ENCODE measurements at places on chromosomes 12 and 14.

DNA sequence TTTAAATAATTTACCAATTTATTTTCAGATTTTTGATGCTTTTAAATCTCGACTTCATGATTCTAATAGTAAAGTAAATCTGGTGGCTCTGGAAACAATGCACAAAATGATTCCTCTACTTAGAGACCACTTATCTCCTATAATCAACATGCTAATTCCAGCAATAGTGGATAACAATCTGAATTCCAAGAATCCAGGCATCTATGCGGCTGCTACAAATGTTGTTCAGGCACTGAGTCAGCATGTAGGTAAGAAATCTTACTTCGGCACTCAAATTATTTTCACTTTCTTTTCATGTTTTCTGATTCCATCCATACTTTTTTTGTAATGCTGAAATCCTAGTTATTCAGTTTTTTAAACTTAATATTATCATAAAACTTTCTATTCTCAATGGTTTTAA is 15.5 kb upstream of the PRPF39 start:
- no peak for DNase-seq

GRCh38 chr12:50549885-50550284 is 45.1 kb downstream of the DIP2B start:
- no peak overlapping the region for H3K27ac ChIP-seq
- peaks cover 29% of the 10 kb centered on the region for H3K4me1 ChIP-seq
- H3K36me3 ChIP-seq, result peaks cover 17% of the 10 kb centered on the region
- H3K27me3 ChIP-seq, result no peaks in the 10 kb centered on the region
- H3K4me3 ChIP-seq, result no peak overlapping the region

GRCh38 chr14:57153286-57153685 is 115.4 kb downstream of the EXOC5 start:
- DNase-seq, result no peak
- no peak overlapping the region for H3K27ac ChIP-seq
- H3K4me3 ChIP-seq, result no peak overlapping the region
- no peaks in the 10 kb centered on the region for H3K36me3 ChIP-seq

GRCh38 chr14:101878822-101879528 is 85.4 kb upstream of the DYNC1H1 start:
- peaks cover 15% of the 10 kb centered on the region for H3K36me3 ChIP-seq
- H3K4me3 ChIP-seq, result no peak overlapping the region

DNA sequence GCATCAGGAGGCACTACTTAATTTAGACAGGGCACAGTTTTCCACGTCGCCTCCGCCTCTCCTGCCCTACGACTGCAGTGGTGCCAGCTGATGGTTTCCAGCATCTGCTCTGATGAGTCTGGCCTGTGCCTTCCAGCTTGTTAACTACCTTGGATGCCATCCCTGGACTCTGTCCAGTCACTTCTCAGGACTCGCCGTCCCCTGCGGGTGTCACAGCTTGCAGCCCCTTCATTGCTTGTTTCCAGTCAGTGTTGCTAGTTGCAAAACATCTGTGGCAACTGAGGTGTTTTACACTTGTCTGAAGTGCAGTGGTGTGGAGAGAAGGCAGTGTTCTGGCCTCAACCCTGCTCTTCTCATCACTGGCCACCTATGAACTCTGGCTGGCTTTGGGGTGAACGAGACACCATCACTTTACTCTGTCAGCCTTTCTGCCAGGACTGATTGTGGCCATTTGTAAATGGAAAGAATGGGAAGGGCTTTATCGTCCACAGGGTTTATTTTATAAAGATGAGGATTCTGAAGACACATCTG is 8.3 kb downstream of the ADGRD1 start:
- DNase-seq, result no peak
- H3K4me1 ChIP-seq, result no peaks in the 10 kb centered on the region
- no peak overlapping the region for H3K27ac ChIP-seq
- H3K36me3 ChIP-seq, result no peaks in the 10 kb centered on the region
- peaks cover 11% of the 10 kb centered on the region for H3K27me3 ChIP-seq

GRCh38 chr14:27916326-27916725 is 850.3 kb upstream of the FOXG1 start:
- H3K4me1 ChIP-seq, result no peaks in the 10 kb centered on the region
- no peaks in the 10 kb centered on the region for H3K36me3 ChIP-seq
- DNase-seq, result no peak
- no peak overlapping the region for H3K4me3 ChIP-seq
- H3K27ac ChIP-seq, result no peak overlapping the region

GRCh38 chr12:92546635-92547348 is 156.0 kb upstream of the PLEKHG7 start:
- H3K27ac ChIP-seq, result peak overlapping the region; percentile 12
- DNase-seq, result no peak
- no peaks in the 10 kb centered on the region for H3K27me3 ChIP-seq
- no peak overlapping the region for H3K4me3 ChIP-seq
- H3K4me1 ChIP-seq, result peaks cover 19% of the 10 kb centered on the region

GRCh38 chr12:15575671-15576541 is 213.3 kb downstream of the EPS8 start:
- DNase-seq, result no peak
- H3K36me3 ChIP-seq, result peaks cover 33% of the 10 kb centered on the region
- H3K27ac ChIP-seq, result no peak overlapping the region

- peaks cover 13% of the 10 kb centered on the region for H3K27me3 ChIP-seq
- no peak for DNase-seq
- no peak overlapping the region for H3K27ac ChIP-seq
- no peak overlapping the region for H3K4me3 ChIP-seq
Observed at GRCh38 chr12:132214891-132215290, 70.6 kb downstream of the NOC4L start.

DNA sequence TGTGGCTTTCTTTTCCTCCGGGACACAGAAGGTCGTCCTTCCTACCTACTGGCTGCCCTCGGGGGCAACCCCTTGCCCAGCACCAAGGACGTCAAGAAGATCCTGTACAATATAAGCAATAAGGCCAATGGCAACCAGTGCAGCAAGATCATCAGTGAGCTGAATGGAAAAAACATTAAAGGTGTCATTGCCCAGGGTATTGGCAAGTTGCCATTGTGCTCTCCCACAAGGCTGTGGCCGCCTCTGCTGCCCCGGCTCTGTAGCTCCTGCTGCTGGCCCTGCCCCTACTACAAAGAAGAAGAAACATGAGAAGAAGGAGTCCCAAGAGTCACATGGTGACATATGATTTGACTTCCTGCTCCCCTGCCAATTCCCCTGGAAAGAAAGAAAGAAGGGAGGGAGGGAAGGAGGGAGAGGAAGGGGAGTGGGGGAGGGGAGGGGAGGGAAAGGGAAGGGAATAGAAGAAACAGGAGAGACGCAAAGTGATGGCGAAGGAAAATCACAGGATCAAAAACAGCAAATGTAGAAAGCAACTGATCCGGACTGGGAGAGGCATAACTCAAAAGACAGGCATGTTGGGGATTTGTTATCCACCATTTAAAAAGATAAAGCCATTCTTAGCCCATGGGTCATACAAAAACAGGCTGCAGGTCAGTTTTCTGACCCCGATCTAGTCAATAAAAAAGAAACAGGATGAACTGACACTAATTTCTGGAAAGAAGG is 61.3 kb upstream of the RESF1 start:
- no peak for DNase-seq
- H3K36me3 ChIP-seq, result peaks cover 24% of the 10 kb centered on the region
- peak overlapping the region; percentile 94 for H3K27ac ChIP-seq

DNA sequence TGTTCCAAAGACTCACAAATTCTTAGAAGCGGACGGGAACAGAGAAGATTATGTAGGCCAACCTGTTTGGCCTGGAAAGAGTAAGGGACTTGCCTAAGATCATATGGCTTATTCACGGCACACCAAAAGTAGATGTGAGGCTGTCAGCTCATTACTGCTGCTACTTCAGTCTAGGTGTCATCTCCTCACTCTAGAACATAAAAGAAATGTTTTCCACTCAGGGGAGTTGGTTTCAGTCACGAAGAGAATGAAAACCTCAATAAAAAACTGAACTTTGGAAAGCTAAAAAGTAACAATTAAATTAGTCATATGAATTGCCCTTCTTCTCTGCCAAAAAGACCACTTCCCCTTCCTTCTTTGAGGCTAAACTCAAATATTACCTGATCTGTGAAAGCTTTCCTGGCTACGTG is 658 bp upstream of the CEP128 start:
- no peaks in the 10 kb centered on the region for H3K36me3 ChIP-seq
- H3K4me3 ChIP-seq, result peak overlapping the region; percentile 90
- DNase-seq, result no peak
- H3K27me3 ChIP-seq, result peaks cover 1% of the 10 kb centered on the region

- no peak for DNase-seq
- no peak overlapping the region for H3K4me3 ChIP-seq
- H3K27me3 ChIP-seq, result no peaks in the 10 kb centered on the region
- H3K27ac ChIP-seq, result peak overlapping the region; percentile 98
- peaks cover 15% of the 10 kb centered on the region for H3K4me1 ChIP-seq
Observed at GRCh38 chr12:32140877-32141276, 34.2 kb downstream of the BICD1 start.

DNA sequence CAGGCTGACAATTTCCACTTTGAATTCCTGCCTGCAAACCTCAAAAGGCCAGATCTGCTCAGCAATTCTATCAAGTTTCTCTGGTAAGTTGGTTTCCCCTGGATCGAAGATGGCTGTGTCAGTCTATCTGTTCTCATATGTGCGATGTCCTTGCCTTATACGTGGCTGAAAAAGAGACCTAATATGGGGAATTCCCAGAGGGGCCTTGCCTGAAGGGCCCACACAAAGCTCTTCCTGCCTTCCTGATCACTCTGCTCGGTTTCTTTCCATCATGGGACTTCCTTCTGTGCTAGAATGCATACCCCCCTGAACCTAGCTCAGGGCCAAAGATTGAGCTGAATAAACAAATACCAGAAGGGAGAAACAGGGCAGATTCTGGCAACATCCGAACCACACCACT is 13.2 kb downstream of the TCL1B start:
- H3K27ac ChIP-seq, result peak overlapping the region; percentile 9
- H3K4me3 ChIP-seq, result no peak overlapping the region
- no peaks in the 10 kb centered on the region for H3K36me3 ChIP-seq
- H3K27me3 ChIP-seq, result peaks cover 15% of the 10 kb centered on the region
- DNase-seq, result no peak

DNA sequence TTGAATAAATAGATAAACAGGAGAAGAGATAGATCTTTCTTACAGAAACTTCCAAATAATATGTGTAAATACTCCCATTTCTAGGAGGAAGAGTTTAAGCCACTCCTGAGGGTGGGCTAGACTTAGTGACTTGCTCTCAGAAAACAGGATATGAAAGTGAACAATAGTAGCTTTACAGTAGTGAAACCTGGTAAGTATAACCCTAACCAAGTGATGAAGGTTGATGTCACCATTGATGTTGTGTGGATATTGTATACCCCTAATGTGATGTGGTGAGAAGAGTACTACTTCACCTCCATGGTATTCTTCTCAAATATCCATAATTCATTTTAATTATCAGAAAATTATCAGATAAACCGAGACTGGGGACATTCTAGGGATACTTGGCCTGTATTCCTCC is 20.9 kb downstream of the AKAP6 start:
- no peaks in the 10 kb centered on the region for H3K27me3 ChIP-seq
- peaks cover 2% of the 10 kb centered on the region for H3K36me3 ChIP-seq
- peaks cover 2% of the 10 kb centered on the region for H3K4me1 ChIP-seq
- H3K4me3 ChIP-seq, result no peak overlapping the region
- H3K27ac ChIP-seq, result no peak overlapping the region

- H3K27me3 ChIP-seq, result no peaks in the 10 kb centered on the region
- H3K27ac ChIP-seq, result no peak overlapping the region
- H3K4me1 ChIP-seq, result no peaks in the 10 kb centered on the region
- no peaks in the 10 kb centered on the region for H3K36me3 ChIP-seq
- H3K4me3 ChIP-seq, result no peak overlapping the region
- DNase-seq, result no peak
Observed at GRCh38 chr12:115135800-115136211, 451.8 kb upstream of the TBX3 start.
